ENCODE measurements at places on chromosomes 2 and 18. TPM values are rescaled to one million over a fixed set of nuclear protein-coding genes. Genes with fewer than 3 reads are reported as not detected.

CIDEA gene
- polyA plus RNA-seq: not detected

DNA sequence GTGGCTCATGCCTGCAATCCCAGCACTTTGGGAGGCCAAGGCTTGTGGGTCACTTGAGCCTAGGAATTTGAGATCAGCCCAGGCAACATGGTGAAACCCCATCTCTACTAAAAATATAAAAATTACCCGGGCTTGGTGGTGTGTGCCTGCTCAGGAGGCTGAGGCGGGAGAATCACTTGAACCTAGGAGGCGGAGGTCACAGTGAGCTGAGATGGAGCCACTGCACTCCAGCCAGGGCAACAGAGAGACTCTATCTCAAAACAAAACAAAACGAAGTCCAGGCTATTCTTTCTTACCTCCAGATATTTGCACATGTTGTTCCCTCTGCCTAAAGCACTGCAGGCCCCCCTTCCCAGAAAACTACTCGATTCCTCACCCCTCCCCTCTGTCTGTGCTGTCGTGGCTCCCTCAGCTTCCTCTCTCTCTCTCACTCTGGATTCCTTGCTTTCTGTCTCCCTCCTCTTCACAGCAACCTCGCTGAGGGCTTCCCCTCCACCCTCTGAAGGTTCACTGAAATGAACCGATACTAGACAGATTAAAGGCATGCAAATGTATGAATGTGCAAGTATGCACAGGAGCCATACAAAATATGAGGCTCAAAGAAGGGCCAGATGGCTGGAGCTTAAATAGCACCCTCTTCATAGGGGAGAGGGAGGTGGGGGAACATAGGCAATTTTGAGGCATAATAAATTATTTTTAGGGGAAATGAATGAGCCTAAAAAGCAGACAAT, 18.5 kb downstream of the TMEM177 start:
- no peak for DNase-seq

TUBB8B gene
- 0.96 TPM for polyA plus RNA-seq

DNA sequence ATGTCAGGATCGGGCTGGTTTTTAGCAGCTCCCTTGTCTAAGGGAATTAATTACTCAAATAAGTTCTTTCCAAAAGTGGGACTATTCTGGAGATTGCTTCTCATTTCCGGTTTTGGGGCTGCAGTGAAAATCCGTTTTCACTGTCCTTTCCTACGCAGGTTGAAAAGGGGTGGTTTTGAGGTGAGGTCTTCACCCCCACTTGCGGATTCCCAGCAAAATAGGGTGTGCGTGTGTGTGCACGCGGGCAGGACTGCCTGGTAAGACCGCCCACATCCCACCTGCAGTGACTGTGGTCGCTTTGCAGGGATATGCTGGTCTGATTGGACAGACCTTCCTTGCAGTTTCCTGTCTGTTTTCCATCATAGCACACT, 472 bp upstream of the PLEKHM3 start:
- DNase-seq: no peak

- peak; percentile 36 for DNase-seq
Measured at GRCh38 chr2:184597571-184597991, 748 bp upstream of the ZNF804A start.

INPP5D gene
- 6.6 TPM for polyA plus RNA-seq

- DNase-seq: no peak
Measured at GRCh38 chr2:83744855-83745254, 714.2 kb downstream of the SUCLG1 start.

DNA sequence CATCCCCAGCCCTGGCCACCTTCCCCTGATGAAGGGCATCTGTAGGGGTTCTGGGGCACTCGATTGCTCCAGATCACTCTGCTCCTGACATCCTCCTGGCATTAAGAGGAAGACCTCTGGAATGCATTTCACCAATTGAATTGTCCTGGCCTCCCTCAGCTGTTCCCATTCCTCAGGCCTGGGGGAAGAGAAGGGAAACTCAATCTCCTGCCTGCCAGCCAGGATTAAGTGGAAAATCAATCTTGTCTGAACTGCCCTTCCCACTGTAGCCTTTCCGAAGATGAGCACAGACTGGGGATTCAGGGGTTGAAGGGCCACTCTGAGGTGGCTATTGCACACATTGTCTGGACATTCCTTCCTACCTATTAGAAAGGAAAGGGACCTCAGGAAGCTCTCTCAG, 99.8 kb downstream of the ALK start:
- DNase-seq: no peak

DNA sequence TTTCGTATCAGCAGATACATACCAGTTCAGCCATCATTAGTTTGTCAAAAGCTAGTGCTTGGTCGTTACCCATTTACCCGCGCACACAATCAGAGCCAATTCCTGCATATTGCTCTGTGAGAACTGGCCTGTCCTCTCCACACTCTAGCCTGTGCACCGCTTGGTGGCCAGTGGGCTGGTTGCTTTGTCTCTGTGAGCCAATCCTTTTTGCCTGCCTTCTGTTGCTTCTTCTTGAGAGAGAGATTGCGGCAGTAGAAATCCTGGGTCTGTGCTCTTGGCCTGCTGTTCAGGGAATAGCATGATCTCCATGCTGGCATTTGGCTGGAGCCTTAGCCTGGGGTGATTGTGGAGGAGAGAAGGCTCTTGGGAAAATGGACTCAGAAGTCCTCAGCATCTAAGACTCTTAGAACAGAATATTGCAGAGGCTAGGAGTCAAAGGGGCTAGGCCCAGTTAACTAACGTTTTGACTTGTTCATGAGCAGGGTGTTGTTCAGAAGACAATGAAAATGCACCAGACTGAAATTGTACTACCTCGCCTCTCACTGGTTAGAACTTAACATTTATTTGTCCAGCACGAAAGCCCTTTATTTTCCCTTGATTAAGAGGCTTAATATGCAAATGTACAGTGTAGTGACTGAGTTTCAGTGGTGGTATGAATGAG, 37.1 kb downstream of the MAP4K4 start:
- no peak for DNase-seq

MOGAT1 gene
- polyA plus RNA-seq: 0.27 TPM

GRCh38 chr18:27609221-27609620, 424.1 kb upstream of the CHST9 start:
- DNase-seq: no peak

Measured in left kidney (tissue), 8 donors.